Globus pallidus (tissue), 1 donor: ENCODE measurements at places on chromosomes 16 and 17.

DNA sequence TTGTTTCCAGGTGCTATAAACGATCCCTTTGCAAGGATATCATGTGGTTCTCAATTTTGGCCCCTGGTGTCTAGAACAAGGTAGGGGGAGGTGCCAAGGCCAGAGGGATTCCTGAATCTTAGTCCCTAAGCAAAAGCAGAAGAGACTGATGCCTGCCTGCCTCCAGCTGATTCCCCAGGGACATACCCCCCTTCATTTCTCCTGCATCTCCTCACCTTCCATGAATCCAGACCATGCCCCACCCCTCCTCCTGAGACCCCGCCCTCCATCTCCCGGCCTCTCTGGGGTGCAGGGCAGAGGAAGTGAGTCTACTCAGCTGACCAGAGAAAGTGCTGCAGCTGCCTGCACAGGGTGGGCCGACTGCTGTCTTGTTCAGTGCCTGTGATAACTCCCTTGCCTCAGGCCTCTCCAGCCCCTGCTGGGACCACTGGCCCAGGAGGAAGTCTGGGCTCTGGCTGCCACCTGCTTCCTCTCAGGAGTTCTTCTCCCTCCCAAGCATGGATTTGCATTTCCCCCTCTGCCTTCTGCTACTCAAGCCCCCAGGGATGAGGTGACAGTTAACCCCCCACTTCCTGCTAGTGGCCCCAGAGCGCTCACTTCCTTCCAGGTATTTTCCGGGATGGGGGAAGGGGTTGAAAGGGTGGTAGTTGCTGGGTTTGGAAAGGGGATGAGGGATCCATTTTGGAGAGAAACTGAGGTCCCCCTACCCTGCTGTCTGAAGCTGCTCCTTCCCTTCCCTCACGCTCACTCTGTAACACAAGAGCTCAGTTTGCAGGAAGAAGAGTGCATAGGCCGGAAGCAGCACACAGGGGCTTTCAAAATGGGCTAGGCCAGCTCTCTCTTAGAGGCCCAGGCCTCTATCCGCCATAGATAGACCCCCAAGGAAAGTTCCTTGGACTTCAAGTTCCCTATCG is 10.5 kb upstream of the TSPOAP1 start:
- no peak for DNase-seq

GRCh38 chr17:30519707-30520106 is 42.5 kb downstream of the GOSR1 start:
- no peak for DNase-seq

DNA sequence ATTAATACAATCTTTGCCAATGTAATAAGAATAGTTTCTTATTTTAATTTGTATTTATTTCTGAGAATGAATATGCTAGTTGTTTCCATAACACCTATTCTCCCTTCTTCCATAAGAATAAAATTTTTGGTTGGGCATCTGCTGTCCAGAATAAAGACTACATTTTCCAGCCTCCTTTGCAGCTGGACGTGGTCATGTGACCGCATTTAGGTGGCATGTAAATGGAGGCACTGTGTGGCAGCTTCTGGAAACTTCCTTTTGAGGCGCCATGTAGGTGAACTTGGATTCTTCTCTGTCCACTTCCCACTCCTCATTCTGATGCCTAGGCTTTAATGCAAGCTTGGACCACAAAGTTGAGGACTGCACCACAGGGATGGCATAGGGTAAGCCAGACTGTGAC is 215.4 kb upstream of the AXIN2 start:
- no peak for DNase-seq

DNA sequence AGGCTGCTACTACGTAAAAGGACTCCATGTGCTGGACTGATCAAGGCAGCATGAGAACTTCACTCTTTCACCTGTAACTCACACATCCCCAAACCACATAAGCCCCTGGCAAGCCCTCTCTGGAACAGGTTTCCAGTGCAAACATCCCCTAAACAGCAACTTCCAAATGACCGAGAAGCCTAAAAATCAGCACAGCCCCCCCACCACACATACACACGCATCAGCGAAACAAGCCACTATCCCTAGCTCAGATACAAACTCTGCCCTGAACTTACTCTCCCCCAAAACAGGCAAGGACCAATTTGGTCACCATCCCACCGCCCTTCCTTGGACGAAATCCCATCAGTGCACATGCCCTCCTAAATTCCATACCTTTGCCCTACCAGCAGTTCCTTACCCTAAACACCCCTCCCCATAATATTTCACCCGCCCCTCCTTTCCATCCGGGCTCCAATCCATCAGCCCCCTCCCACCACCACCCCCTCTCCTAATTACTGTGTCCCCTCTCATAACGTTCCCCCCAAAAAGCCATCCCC is 735 bp downstream of the LSM12 start:
- DNase-seq = peak; percentile 15

GRCh38 chr17:81665205-81666091 is 957 bp downstream of the OXLD1 start:
- DNase-seq = no peak
